ENCODE measurements at places on chromosomes 4 and X.

DNA sequence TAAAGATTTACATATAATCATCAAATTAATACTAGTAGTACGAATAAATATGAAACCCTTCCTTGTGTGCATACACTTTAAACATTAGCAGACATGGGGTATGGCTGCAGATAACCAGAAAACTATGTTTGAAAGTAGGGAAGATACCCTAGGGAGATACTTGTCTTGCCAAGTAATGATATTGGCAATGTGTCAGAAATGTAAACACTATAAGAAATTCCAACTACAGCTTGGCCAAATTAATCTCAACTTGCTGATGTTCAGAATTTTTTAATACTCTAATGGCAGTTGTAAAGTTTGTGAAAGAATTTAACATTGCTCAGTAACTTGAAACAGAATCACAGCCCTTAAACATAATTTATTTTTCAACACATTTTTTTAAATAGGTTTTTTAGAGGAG lies 27.4 kb upstream of the HPGD start:
- no peak for DNase-seq

DNA sequence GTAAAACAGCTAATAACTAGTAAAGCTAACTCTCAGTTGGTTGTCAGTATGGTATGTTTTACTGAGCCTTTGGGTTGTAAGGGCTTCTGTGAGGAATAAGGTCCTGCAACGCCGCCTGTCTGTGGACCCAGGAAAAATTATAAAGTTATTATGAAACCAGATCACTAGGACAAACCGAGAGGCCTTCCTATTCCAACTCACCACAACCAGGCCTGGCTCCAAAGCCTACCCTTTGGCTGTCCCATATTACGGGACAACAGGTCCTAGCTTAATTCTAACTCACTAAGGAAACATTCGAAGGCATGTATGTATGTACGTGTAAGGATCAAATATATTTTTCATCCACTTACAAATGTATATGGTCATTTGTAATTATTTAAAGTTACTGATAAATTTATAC lies 1.4 kb downstream of the ANKRD17 start:
- DNase-seq = peak; percentile 29

- no peak for DNase-seq
Measured at GRCh38 chr4:42329421-42329820, 67.9 kb upstream of the SHISA3 start.

GRCh38 chr4:77817304-77818072 lies 1.7 kb downstream of the CNOT6L start:
- DNase-seq = no peak

DNA sequence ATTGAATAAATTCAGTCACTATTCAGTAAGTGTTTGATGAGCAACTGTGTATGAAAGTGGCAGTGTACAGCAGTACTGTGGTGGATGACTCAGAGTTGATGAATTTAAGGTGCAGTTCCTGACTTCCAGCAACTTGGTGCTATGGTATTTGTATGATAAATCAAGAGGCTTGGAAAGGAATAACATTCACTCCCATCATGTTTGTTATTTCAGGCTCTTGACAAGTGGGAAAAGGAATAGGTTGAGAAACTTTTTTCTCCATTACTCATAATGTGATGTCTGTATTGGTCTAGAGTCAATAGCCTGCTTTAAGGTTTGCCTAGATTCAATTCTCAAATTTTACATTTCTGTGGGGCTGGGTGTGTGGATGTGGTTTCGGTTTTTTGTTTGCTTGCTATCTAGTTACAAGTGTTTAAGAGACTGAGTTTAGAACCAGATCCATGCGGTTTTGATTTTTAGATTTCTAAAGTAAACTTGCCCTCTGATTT lies 35.1 kb upstream of the CYP2U1 start:
- DNase-seq = no peak

- DNase-seq = no peak
Measured at GRCh38 chr4:90080116-90080515, 47.1 kb upstream of the CCSER1 start.

- no peak for DNase-seq
Measured at GRCh38 chr4:47598320-47598719, 113.2 kb downstream of the ATP10D start.

DNA sequence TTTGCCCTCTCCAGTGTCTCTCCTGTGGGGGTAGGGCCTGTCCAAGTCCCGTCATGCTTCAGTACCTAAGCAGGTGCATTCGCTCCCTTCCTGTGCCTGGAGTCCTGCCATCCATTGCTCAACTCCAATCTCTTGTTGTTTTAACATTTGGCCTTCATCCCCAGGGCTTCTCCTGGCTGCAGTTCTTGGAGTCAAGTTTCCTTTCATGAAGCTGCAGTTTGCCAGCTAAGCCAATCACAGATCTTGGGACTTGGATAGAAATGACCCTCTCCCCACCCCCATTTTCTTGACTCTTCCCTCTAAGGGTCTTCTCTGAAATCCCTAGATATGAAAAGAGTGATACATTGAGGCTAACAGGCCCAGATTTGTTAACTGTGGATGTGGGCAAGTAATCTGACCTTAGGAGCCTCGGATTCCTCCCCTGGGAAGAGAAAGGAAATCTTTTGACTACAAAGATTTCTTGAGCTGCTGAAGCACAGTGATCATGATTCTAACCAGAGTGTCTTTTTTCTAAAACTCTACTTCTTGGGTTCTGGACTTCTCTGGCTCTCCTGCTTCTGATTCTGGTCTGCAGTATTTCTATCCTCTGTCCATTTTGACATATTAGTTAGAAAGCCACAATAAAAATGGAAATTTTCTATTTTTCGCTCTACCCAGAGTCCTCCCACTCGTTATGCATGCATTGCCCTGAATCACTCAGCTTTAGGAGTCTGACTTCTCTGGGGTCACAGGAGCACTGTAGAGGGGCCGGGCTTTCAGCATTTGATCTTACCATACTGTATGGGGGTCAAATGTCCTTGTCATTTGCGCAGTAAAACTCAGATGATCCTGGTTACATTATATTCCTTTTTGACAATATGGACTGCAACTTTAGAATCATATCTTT lies 61.0 kb downstream of the CHRNA9 start:
- no peak for DNase-seq

DNA sequence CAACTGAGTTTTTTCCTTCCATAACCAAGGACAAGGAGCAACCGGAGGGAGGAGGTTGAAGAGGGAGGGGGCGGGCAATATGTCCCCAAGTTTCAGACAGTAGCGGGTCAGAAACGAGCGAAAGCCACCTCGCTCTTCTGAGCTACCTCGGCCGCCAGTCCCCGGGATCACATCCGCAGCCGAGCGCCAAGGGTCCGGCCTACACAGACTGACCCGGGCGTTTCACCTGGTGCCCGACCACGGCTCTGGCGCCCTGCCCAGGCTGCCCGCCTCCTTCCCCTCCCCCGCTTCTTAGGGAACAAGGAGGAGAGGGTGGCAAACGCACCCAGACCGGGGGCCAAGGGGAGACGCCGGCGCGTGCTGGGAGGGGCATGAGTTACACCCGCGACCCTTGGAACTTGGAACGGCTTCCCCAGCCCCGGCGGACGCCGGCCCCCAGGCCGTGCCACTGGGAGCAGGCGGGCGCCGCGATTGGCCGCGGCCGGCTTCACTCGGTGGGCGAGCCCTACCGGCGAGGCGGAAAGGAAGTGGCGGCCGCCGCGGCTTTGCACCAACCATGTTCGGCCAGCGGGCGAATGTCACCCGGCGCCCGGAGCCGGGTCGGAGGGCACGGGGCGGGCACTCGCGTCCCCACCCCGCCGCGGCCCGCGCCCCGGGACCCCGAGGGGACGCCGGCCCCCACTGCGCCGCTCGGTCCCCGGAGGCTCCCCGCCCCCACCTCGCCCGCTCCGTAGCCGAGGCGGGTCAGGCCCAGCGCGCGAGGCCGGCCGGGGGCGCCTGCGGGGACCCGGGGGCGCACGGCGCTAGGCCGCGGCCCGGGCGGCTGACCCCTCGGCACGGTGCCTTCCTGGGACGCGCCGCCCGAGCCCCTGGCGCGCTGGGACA lies 1.5 kb downstream of the IRF2 start:
- peak; percentile 54 for DNase-seq

DNA sequence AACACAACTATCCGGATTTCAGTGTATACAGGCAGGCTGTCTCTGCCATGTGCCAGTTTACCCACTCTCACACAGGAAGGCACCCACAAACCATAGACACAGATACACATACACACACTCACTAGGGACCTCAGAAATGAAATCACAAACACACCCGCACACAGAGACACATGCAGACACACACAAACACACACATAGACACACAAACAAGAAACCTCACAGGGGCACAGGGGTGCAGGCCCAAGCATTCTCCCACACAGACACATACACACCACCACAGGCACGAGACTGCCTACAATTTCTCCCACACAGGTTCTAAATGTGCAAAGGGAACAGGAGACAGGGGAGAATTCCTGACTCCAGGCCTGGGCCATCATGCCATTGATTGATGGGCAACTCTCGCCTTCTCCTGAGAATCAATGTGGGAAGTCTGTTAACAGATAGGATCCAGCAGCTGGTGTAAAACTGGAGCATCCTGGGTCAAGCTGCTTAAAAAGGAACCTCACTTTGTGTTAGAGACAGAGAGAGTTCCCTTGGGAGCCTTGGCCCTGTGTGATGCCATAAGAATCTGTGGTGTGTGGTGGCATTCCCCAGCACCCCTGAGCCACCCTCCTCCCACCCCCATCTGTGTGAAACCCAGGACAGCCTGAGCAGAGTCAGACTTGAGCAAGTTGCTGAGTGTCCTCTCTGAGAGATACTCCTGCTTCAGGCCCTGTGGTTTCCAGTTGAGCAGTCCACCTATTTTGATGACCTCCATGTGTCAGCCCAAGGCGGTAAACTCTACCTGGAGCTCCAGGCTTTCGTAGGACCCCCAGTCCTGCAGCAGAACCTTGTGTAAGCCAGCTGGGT lies 33.9 kb downstream of the NBDY start:
- no peak for DNase-seq

GRCh38 chr4:4838051-4838935 lies 21.2 kb upstream of the MSX1 start:
- DNase-seq = no peak

All from memory B cell (primary cell).